Activated T-cell treated with anti-CD3 and anti-CD28 coated beads, Interleukin-2, amount 50 U/mL, for 24 hours (primary cell): ENCODE measurements at places on chromosomes 11 and 22.

- no peak for DNase-seq
Observed at GRCh38 chr11:104892723-104893511, 5.3 kb downstream of the CASP12 start.

DNA sequence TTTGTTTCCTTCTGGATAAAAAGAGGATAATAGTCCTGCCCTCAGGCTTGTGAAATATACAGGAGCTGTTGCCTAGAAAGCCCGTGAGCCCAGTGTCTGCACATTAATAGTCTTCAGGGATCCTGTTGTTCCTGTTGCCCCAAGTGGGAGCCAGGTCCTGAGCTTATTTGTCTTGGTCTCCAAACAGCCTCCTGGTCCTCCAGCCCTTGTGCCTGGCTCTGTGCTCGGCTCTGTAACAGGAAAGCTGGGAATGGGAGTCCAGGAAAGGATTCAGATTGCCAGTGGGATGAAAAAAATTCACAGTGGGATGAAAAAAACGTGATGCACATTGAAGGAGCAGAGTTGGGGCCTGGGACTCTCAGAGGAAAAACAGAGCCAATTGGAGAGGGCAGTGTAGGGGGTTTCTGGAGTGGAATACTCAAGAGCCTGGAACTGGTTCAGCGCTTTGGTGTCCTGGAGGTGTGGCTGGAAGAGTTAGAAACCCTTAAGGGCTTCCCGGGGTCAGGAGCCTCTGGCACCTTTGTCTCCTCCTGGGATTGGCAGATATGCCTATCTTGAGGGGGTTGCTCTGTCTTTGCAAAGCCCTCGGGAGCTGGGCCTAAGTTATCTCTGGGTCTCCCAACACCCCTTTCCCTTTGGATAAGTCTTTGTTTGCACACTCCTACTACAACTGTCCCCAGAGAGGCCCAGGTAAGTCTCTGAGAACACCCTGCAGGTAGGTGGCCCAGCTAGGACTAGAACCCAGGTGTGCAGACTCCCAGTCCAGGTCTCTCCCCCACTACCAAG lies 2.3 kb upstream of the INPPL1 start:
- DNase-seq: no peak

GRCh38 chr11:27207025-27207650 lies 155.9 kb downstream of the CCDC34 start:
- DNase-seq: no peak

- no peak for DNase-seq
Observed at GRCh38 chr11:109405671-109406070, 16.3 kb upstream of the C11orf87 start.

- no peak for DNase-seq
Observed at GRCh38 chr11:15923183-15923582, 433.2 kb downstream of the SOX6 start.

- no peak for DNase-seq
Observed at GRCh38 chr11:46894961-46895360, 23.4 kb downstream of the LRP4 start.

- no peak for DNase-seq
Observed at GRCh38 chr22:27401321-27401720, 400.2 kb downstream of the MN1 start.

DNA sequence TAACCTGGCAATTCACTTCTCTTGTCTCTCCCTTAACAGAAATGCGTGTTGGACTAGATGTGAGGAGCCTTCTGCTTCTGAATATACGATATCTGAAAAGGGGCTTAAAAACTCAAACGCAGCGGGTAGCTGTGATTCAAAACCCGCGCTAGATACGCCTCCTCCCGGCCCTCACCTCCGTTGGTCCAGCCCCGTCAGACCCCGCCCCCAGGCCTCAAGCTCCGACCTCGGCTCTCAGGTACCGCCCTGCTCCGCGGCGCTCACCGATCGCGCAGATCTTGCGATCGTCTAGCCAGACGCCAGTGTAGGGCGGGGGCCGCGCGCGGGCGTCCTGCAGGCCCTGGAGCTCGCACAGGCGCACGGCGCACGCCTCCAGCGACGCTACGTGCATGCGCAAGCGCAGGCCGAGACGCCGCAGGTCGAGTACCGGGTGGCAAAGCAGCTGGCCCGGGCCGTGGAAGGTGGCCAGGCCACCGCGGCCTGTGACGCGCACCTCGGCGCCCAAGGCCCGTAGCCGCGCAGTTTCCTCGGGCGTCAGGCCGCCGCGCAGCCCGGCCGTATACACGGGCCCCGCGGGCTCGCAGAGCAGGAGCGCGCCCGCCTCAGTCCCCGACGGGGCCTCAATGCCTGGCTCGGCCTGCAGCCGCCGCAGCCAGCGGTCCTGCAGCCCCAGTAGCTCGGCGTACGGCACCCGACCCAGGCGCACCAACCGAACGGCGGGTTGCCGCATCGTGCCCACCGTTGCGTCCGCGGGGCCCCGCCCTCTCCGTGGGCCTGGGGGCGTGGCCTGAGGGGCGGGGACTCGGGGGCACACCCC lies at the start of gene LIPT2:
LIPT2 (minus strand) TSS at position 751 of the 817 bp plus-strand sequence; CDS start at position 730, 21 bp downstream.
- peak; percentile 97 for DNase-seq

DNA sequence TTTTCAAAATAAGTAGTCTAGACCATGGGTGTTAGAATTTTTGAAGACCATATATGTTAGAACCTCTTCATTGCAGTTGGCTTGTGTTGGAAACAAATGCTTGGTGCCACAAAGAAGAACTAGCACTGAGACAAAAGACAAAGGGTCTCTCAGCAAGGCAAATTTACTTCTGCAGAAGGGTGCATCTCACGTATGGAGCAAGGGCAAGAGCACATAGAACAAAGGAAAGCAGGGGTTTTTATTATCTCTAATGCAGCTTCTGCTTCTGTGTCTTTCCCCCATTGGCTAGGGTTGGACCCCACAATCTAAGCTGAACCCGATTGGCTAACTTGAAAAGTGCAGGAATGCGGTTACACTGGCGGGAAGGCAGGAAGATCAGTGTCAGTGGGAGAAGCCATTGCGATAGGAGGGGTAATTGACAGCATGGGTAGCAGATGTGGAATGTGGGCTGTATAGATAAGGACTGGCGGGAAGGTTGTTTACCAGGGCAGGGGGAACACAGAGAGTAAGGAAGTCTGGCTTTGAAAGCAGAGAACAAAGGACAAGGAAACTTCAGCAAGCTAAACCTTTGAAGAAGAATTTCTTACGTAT lies 9.2 kb upstream of the RBMXL2 start:
- no peak for DNase-seq

- DNase-seq: no peak
Observed at GRCh38 chr11:12258451-12258850, 118.9 kb upstream of the PARVA start.

DNA sequence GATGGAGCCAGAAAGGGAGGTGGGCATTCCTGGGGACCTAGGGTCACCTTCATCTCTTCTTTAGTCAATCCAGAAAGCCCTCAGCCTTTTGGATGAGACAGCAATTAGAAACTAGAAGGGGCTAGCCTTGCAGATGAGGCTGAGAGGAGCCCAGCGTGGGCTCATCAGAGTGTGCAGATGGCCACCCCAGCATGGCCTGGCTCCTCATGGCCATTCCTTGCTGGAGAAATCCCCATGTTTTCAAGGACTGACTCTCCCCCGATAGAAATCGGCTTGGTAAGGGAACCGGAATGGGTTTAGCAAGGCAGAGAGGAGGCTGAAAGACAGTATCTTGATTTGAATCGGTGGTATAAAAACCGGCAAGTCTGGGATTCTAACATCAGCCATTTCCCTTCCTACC lies 274.6 kb downstream of the BUD13 start:
- DNase-seq: no peak

DNA sequence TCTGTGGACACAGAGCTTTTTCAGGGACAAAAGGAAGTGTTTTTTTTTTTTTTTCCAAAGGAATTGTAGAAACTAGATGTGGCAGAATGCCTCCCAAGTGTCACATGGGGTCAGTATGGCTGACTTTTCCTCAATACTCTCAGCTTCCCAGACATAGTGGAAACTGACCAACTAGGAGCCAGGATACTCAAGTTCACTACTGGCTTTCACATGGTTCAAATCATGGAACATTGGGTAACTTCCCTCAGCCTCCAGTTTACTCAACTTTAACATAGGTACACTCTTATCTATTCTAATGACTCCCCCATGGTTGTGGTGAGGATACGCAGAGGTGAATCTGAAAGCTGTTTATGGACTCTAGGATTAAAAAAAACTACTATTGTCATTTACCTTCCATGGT lies 1.4 kb downstream of the SLC5A1 start:
- no peak for DNase-seq

DNA sequence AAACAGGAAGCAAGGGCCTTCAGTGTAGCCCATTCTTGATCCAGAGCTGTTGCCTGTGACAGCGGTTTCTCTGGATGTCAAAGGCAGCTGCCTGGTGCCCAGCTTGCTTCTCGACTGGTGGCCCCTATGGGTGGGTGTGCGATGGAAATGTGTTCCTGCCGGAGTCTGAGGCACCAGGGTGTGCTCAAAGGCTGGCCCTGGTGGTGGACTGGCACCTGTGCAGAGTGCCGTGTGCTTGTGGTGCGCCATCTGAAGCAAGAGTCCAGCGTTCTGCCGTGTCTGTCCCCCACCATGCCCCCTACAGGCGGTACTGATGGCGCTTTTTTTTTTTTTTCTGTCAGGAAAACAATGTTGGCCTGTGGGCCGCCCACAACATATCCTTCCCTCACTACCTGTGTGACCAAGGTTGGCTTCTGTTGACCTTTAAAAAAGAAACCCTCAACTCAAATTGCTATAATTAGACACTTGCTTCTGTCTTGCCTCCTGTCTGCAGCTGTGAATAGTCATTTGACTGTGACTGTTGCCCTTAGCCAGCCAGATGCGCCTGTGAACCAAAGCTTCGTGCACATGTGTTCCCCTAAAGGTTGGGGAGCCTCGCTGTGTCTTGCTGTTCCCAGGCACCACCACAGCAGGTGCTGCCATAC lies 4.7 kb upstream of the RANBP1 start:
- DNase-seq: no peak
